ENCODE measurements at places on chromosomes 5 and 9.

DNA sequence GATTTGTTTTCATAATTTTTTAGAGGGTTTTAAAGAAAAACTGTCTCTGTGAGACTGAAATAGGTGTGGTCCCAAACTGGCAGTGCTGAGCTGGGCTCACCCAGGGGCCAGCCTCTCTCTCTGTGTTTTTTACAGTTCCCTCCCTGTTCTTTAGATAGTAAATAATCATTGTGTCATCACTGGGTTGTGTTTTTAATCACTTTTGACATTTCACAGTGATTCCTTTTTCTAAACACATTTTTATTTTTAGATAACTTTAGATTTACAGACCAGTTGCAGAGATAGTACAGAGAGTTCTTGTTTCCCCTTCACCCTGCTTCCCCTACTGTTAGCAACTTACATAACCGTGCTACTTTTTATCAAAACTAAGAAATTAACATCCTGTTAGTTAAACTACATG lies 44.4 kb downstream of the MAP1B start:
- DNase-seq: peak; percentile 29

GRCh38 chr9:24210641-24211040 lies 335.1 kb downstream of the IZUMO3 start:
- no peak for DNase-seq

DNA sequence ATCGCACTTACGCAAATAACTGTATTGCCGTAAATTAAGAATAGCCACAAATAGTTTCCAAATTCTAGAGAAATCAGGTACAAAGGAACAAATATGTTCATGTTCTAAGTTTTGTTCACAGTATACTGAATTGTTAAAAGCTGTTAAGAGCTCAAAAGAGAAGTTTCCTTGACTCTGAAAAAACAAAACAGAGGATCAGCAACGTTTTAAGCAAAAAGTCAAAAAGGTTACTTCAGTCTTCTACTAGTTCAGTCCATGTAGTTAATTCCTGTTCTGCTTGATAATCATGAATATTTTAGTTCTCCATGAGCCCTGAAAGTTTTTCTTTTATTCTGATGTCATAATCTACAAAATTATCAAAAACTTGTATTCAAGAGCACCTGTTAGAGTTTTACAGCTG lies 128.6 kb upstream of the MAST4 start:
- DNase-seq: peak; percentile 13

- no peak for DNase-seq
These were observed 9.6 kb upstream of the AHRR start for GRCh38 chr5:311963-312362.

GRCh38 chr5:37519807-37520206 lies 140.7 kb downstream of the WDR70 start:
- DNase-seq: no peak

DNA sequence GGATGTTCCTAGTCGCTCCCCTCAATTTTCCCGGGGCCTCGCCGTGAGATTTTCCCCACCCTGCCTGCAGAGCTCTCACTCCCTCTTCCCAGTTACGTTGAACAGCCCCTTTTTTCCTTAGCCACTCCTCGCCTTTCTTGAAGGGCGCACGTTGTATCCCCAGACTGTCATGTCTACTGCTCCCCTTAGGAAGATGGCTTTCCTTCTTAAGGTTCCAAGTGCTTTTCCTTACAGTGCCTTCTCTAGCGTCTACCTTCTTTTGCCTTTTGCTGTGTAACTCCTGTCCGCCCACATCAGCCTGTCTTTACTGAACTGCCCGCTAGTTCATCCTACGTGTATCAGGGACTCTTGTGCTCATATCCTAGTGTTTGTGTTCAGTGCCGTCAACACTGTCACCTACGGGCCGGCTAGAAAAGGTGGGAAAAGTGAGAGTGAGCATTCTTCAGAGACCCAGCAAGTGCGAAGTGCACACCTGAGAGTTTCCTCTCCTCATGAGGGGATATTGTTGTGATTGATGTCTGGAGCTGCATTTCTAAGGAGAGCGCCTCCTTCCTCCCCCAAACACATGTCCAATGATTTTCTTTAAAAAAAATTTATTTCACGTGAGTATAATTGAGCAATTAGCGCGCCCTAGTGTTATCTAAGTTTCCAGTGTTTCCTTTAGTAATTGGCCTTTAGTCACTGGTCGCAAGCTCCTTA lies 764 bp downstream of the CAMLG start:
- peak; percentile 88 for DNase-seq

- no peak for DNase-seq
These were observed 85.9 kb downstream of the RASGRF2 start for GRCh38 chr5:81046041-81046440.

GRCh38 chr5:175718401-175719108 lies 60.7 kb downstream of the HRH2 start:
- DNase-seq: peak; percentile 76

GRCh38 chr9:98900244-98900643 lies 43.5 kb upstream of the COL15A1 start:
- DNase-seq: no peak

DNA sequence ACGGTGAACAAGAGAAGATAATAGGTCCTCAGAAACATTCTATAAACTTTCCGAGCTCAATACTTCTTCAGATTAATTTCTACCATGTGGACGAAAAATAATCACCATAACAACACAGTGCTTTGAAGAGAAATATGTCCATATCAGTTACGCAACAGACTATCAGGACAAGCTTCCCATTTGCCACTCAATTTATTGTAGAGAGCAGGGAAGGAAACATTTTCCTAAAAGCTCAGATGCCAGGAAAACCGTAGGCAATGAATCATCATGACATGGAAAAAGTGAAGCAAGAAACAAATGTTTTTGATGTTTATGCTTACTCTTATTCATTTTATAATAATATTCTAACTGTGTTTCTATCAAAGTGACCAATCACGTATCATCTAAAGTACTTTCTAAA lies 87.6 kb downstream of the S1PR3 start:
- no peak for DNase-seq

DNA sequence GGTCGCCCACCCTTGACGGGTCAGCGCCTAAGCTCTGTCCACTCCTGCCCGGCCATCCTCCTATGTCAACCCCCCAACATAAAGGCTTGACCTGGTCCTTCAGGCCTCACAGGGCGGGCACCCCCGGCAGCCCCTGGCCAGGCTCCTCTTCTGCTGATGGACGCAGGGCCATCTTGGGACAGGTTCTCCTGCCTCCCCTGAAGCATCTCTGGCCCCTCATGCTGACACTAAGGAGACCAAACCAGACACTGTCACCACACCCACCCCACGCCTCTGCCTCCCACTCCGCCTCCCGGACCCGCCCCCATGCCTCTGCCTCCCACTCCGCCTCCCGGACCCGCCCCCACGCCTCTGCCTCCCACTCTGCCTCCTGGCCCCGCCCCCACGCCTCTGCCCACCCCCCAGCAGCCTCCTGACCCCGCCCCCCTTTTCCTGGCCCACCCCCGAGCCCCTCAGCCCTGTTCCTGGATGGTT lies 6.8 kb downstream of the OBP2A start:
- no peak for DNase-seq

DNA sequence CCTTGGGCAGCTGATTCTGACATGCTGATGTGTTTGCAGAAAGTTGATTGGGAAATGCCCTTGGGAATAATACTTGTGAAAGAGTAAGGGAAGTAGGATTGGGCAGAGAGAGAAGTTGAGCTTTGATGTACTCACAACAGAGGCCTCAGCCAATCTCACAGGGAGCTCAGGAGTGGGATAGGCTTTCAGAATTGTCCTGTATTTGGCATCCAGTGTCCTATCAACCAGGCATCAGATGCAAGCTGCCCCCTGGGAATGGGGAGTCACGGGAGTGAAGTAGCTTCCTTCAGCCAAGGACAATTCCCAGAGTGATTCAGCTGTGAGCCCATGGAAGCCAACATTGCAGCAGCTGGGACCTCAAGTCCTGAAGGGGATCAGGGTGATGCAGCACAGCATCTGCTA lies 39.6 kb downstream of the DMAC1 start:
- no peak for DNase-seq

DNA sequence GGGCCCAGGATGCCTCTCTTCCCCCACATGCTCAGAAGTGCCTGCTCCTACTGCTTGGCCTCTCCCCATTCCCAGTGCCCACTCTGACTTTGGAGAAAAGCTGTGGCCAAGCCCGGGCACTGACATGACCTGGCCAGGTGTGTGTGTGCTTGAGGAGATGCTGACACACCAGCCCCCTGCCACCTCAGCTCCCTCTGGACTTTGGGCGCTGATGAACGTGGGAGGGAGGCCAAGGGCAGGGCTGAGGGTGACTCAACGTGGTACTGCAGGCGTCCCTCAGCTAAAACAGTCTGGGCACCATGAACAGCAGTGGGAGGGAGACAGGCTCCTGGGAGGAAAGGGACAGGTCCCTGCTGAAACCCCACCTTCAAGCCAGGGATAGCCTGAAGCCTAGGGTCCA lies 3.9 kb downstream of the TRIM36 start:
- DNase-seq: no peak

GRCh38 chr5:68408345-68408871 lies 192.9 kb downstream of the PIK3R1 start:
- DNase-seq: peak; percentile 70

DNA sequence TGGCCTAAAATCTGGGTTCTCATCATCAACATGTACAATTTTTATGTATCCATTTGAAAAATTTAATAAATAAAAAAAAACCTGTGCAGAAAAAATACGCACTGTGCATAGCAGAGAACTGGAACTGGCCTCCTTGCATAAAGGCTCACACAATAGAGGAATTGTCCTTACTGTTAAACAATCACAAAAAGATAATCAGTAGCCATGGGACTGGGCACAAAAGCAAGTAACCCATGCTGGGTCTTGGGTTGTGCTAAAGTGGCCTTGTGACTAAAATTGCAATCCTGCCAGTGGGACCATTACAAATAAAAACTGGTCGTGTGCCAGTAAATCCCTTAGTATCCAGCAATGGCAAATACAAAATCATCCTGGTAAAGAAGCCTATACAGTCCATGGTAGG lies 1646.6 kb downstream of the MAT2B start:
- DNase-seq: no peak

GRCh38 chr5:14714706-14715105 lies 50.2 kb downstream of the OTULIN start:
- no peak for DNase-seq

DNA sequence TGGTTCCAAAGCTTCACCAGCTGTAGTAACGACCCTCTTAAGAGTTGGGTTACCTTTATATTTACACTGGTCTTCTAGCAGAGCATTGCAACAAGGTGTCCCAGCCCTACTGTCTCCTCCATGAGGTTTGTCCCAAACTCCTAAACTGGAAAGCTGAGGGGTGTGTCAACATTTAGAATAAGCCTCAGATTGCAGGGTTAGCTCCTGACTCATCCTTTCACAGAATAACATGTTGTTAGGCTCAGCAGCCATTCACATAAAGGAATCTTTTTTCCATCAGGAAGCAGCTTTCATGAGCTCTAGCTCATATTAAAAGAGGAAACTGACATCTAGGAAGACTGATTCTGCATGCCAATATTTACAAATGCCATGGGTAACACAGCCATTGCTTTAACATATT lies 238.7 kb downstream of the EFNA5 start:
- DNase-seq: no peak

DNA sequence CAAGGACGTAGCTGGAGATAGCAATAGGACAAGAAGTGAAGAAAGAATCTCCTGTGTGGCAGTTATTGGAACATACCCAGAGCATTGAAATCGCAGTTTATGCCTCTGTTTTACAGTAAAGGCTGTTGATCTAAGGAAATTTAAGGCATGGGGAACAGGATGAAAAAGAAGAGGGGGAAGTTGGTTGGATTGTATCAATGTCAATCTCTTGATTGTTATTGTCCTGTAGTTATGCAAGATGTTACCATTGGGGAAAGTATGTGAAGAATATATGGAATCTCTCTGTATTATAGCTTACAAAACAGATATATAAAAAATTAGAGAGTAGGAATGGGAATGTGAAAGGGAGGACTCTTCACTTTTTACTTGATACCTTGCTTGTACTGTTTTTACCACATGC lies 195.6 kb upstream of the NREP start:
- no peak for DNase-seq

DNA sequence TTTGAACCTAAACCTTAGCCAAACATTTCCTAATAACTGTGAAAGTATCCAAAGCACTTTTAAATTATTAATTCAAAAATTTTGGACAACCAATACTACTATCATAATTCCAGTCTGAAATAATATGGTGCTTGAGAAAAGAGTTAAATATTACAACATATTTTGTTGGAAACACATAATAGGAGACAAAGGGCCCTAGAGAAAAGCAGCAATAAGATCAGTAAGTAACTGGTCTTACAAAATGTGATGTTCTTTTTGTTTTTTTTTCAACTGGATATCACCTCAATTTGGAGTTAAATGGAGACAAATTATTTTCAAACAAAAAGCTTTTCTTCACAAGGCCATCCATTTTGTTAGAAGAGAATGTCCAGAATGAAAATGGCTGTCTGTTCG lies 21.1 kb downstream of the SRFBP1 start:
- no peak for DNase-seq

DNA sequence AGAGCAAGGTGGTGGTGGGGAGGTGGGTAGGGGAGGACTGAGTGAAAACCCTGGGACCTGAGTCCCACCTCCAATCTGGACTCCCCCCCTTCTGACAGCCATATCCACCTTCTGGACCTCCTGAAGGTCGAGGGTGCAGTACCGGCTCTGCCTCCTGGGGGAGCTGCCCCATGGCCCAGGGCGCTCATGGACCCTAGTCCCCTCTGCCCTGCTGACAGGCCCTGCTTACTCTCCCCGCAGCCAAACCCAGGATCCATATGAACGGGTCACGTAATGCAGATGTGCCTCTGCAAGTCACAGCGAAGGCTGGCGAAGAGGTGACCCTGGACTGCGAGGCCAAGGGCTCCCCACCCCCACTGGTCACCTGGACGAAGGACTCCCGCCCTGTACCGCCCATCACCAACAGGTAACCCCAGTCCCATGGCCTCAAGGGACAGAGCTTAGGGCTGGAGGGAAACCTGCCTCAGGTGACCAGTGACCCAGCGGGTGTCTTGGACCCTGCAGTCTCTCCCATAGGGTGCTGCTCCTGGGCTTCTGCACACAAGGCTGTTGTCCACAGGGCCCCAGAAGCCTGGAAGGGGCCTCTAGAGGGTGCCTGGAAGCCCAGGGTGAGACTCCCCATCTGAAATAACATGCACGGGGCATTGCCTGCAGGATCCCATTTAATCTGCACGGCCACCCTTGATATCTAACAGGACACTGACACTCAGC lies 61.7 kb downstream of the HMCN2 start:
- DNase-seq: peak; percentile 43
